ENCODE measurements at places on chromosomes 1 and 21.

GRCh38 chr21:42495027-42495426 is 997 bp downstream of the RSPH1 start:
- no peak for DNase-seq

- no peak for DNase-seq
These were observed 8.3 kb upstream of the MPZL1 start for GRCh38 chr1:167713330-167714081.

- DNase-seq: no peak
These were observed 68.7 kb downstream of the ARID4B start for GRCh38 chr1:235259133-235259778.

DNA sequence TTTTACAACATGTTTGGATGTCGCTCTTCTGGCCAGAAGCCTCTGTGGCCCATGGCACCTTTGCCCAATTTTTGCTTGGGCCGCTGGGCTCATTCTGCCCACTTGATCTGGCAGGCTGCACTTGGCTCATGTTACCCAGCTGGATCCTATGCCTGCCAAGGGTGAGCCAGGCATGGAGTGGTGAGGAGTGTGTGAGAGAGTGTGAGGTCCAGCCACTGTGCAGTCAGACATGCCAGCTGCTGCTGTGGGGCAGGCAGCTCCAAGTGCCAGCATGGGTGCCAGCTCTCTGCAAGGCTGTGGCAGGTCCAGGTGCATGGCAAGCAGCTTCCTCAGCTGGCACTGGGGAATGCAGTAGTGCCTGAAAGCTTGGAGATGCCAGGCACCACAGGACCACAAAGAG is 71.0 kb downstream of the EBNA1BP2 start:
- no peak for DNase-seq

DNA sequence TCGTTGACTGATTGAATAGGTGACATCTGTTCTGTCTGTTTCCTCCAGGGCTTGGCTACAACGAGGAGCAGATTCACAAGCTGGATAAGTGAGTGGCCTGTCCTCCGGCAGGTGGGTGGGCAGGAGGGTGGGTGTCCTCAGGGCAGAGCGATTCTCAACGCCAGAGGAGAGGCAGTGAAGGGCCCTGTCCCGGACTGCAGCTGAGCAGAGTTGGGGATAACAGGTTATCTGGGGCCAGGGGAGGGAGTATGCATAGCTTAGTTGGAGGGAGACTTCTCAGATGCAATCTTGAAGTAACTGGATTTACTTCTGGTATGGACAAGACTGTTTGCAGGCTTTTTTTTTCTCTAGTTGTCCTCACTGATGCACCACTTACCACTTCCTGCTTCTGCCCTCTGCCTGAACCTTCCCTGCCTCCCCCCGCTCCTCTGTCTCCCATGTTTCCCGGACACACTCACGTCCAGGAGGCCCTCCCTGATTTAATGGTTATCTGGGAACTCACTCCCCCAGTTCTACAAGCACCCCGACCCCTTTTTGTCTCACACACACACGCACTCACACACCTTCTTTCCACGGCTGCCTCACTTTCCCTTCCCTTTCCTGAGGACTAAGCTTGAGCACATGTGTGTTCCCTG is 16.4 kb upstream of the RASSF5 start:
- no peak for DNase-seq

- DNase-seq: no peak
These were observed 10.9 kb upstream of the BLACAT1 start for GRCh38 chr1:205466595-205467220.

GRCh38 chr1:115041654-115042053 is 12.0 kb downstream of the TSHB start:
- no peak for DNase-seq

DNA sequence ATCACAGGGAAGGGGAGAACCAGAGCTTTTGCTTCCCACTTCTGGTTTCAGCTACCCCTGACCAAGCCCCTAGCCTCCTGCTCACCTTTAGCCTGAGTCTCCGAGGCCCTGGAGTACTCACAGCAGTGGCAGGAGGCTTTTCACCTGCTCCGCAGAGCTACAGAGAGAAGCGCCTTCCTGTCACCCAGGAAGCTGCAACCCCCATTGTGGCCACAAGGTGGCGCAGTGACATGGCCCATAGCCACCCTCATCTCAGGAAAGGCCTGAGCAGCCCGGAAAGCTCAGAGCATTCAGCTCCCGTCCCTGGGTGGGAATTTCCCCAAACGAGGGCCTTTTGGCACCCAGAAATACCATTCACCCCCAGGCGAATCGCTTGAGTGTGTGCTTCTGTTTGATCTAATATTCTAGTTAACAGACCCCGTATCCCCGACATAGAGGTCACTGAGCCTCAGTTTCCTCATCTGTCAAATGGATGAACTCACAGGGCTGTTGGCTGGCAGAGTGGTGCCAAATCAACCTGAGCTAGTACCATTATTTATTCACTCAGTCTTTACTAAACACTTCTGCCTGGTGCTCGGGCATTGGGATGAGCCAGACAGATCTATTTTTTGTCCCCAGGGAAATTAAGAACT is 25.3 kb downstream of the A3GALT2 start:
- peak; percentile 65 for DNase-seq

DNA sequence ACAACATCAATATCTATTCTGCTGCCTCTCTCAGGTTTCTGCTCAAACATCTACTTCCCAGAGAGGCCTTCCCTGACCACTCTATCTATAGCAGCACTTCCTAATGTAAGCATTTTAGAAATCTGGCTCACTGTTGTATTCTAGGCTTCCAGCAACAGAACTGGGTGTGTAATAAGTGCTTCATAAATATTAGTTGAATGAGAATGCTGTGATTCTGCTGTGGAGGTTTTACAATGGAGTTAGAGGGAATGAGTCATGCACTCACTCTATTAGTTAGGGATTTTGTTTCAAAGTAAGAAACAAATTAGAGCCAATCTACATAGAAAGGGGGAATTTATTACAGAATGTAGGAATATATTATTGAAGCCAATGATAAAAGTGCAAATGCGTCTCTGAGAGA is 38.6 kb upstream of the SLC35F3 start:
- no peak for DNase-seq

- DNase-seq: no peak
These were observed 140.5 kb downstream of the COL11A1 start for GRCh38 chr1:102967786-102968185.

DNA sequence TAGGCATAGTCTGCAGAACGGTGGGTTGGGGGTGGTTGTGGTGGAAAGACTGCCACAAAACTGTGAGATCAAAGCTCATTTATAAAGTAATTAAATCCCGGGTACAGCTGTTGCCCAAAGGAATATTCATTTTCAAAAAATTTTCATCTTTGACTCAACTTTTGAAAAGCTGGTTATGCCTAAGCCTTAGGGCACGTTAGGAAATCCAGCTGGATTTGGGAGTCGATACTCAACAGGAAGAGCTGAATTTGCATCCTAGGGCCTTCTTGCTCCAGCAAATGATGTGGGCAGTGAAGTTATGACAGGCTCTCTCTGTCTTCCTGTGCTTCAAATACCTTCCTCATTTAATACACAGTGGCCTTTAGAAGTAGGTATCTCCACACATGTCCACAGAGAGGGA is 31.7 kb downstream of the ZP4 start:
- DNase-seq: no peak

GRCh38 chr1:212182579-212182978 is 102.6 kb upstream of the PPP2R5A start:
- DNase-seq: no peak

DNA sequence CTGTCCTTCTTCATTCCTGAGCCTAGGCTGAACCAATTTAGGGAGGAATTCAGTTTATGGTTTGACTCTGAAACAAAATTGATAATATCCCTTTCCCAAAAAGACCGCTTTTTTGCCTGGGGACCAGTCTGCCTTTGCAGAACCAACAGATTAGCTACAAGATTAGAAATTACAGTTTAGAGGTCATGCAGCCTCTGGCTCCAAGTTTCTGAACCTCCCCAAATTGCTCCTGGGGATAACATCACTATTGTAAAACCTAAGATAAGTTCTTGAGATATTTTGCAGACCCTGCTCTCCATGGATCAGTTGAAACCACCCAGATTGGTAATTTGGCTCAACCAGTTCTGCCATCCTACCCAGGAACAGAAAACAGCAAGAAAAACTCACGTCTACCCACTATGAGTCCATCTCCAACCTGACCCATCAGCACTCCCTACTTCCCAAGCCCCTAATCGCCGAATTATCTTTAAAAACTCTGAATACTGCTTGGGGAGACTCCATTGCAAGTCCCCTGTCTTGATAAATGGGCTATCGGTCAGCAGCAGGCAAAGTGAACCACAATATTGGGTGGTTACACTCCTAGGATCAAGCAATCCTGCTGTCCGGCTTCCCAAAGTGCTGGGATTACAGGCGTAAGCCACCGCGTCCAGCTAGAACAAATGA is 605 bp upstream of the RABGGTB start:
- no peak for DNase-seq

DNA sequence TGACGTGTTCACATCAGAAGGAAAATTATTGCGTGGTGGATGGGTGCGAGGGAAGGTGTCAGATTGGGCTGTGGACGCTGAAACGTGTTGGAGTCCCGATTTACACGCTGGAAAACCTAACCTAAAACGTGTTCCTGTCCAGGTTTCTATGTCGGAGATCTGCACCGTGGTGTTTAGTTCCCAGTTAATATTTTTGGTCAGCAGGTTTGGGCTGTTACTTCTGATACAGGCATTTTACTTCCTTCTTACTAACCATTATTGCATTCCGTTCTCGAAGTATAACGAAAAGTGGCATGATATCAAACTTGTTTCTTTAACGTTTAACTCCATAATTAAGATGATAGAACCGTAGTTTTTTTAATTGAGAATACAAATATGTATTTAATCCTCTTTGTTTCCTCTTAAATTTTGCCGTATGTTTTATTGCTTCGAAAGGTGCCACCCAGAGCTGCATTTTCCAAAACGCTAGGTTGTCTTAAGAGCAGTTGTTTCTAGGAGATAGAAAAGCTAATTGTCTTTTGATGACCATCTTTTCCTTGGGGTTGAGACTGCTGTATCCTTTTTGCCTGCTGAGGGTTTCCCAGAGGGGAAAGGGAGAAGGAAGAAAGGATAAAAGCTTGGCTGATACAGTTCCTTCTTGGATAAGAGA is 1.3 kb downstream of the ADARB1 start:
- DNase-seq: no peak
